ENCODE measurements at places on chromosomes 12 and 14. TPM values are rescaled to one million over a fixed set of nuclear protein-coding genes. Genes with fewer than 3 reads are reported as not detected.

- no peak for DNase-seq
Measured at GRCh38 chr14:56666716-56667115, 87.1 kb downstream of the TMEM260 start.

DNA sequence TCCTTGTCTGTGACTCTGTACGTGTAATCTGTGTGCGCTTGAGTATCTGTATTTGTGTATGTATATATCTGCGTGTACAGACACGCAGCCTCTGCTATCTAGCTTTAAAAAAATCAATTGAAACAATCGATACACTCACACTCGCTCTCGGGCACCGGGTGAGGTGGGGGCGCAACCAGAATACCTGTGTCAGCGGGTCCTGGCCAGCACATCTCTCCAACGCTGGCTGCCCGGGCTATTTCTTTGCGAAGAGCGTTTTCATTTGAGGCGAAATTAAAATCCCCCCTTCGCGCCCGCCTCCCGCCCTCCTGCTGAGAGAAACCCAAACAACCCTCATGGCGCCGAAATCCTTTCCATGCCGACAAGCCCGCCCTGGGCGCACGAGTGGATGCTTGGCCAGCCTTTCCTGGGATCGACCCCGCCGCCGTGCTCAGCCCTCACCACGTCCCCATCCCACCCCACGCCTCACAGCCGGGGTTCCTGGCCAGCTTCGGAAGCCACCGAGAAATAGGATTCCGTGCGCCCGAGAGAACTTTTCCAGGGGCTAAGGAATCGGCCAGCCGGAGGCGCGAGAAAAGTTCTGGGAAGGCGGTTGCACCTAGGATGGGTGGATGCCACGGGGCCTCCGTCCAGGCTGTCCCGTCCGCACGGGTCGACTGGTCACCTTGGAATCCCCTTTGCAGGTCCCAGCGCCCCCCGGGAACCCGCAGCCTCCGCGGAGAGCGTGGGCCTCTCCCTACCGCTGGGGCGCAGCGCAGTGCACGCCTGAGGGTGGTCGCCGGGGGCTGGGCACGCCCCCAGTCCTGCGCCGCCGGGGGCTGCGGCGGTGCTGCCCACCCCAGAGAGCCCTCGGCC lies 1.0 kb downstream of the ZDHHC22 start:
- peak; percentile 13 for DNase-seq

GRCh38 chr14:22888662-22889061 lies 5.6 kb downstream of the REM2 start:
- DNase-seq = no peak

ZNF385A gene
- 35.7 TPM for total RNA-seq

DNA sequence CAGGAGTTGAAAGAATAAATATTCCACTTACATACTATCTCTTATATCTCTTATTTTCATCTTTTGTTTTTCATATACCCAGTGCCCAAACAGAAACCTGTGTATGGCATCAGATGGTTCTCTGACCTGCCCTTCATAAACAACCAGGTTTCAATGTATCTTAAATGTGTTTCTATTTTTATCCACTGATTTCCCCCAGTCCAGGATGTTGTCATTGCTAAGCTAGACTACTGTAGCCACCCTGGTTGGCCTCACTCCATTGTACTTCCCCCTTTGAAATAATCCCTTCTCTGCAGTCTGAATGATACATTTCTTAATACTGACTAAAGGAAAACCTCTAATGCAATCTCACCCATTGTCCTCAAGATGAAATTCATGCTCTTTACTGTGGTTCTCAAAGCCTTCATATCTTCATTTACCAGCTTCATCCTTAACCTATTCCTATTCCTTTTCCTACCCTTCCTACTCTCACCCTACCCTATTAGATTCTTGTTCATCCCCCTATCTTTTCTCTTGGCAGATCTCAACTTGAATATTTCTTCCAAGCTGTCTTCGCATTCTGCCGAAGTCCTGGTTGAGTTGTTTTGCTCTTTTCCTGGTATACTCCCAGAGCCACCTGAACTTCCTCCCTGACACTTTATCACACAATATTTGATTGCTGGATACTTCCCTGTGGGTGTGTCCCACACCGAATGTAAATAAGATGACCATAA lies 312.4 kb downstream of the FOXG1 start:
- no peak for DNase-seq

- peak; percentile 88 for DNase-seq
Measured at GRCh38 chr12:6465467-6466183, 4.9 kb downstream of the VAMP1 start.

DNA sequence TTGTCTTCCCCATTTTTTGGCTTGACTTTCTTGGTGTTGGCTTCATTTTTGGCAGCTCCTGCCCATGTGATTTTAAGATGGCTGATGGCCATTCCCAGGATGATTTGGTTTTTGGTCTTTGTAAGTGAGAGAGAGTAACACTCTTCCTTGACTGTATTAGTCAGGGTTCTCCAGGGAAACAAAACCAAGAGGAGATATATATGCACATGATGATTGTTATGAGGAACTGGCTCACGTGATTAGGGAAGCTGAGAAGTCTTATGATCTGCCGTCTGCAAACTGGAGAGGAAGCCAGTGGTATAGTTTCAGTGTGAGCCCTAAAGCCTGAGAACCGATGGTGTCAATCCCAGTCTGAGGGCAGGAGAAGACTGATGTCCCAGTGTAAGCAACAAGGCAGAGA lies 146.6 kb downstream of the NRXN3 start:
- no peak for DNase-seq

DNA sequence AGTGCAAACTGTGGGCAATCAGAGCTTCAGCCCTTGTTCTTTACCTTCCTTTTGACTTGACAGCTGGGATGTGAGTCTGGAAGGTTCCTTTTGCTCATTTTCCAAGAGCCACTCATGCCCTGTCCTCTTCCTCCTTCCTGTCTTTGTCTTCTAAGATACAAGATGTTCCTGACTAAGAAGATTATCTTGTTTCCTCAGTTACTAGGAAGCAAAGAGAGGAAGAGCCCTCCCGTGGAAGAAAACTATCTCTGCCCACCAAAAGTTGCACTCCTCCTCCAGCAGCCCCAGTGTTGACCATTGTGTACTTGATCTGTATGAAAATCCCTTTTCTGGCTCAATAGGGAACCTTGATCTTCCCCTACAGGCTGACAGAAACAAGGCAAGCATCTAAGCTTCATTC lies 138.0 kb downstream of the C12orf75 start:
- no peak for DNase-seq

GRCh38 chr14:53716578-53716977 lies 240.0 kb downstream of the BMP4 start:
- DNase-seq = no peak

DNA sequence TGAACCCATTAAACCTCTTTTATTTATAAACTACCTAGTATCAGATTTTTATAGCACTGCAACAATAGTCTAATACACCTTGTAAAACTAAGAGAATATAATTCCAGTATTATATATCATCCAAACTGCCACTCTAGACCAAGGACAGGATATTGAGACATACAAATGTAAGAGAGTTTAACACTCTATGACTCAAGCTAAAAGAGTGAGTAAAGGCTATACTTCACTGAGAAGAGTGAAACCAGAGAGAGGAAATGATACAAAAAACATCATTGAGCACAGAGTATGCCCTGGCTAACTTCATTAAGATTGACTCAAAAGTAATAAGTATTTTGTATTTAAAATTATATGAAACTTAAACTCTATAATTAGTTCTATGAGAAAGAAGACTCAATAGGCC lies 1951.9 kb upstream of the SEL1L start:
- DNase-seq = no peak

- no peak for DNase-seq
Measured at GRCh38 chr14:80350707-80351106, 139.4 kb upstream of the DIO2 start.

DNA sequence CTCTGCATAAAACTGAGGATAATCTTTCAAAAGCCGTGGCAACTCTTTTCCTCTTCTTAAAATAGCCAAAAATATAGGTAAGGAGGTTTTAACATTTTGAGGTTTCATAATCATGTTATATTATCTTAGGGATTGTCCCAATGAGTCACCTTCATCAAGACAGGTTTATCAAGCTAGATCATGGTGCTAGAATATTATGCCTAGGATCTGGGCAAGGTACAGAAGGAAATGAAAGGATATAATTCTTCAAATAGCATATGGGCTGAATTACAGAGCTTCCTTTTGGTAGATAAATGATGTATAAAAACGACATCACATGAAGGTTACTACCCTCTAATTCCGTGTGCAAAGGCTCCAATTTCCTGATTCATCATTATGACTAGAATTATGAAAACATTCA lies 28.6 kb upstream of the TBC1D15 start:
- DNase-seq = no peak

PLEKHH1 gene
- total RNA-seq = 136 TPM

GRCh38 chr14:88597601-88598000 lies 34.8 kb downstream of the ZC3H14 start:
- no peak for DNase-seq

DNA sequence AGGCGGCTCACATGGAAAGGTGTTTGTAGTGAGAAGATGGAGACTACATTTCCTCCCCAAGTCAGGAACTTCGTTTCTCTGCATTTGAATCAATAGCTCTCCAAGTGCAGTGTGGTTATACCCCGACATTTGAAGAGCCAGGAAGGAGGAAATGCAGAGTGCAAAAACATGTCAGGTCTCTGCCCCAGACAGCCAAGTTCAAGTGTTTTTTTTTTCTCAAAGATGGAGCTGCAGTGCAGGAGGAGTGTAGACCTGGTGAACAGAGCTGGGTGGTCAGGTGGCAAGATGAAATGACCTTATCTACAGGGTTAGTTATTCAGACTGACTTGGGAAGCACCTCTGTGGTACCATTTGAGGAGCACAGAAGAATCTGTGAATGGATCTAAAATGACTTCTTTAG lies 21.3 kb downstream of the MLXIP start:
- DNase-seq = no peak

RFX4 gene
- not detected for total RNA-seq

PLA2G1B gene
- total RNA-seq = not detected

HECTD4 gene
- 60.7 TPM for total RNA-seq

SPTB gene
- total RNA-seq = 1.0 TPM

KSR2 gene
- total RNA-seq = 0.37 TPM

DNA sequence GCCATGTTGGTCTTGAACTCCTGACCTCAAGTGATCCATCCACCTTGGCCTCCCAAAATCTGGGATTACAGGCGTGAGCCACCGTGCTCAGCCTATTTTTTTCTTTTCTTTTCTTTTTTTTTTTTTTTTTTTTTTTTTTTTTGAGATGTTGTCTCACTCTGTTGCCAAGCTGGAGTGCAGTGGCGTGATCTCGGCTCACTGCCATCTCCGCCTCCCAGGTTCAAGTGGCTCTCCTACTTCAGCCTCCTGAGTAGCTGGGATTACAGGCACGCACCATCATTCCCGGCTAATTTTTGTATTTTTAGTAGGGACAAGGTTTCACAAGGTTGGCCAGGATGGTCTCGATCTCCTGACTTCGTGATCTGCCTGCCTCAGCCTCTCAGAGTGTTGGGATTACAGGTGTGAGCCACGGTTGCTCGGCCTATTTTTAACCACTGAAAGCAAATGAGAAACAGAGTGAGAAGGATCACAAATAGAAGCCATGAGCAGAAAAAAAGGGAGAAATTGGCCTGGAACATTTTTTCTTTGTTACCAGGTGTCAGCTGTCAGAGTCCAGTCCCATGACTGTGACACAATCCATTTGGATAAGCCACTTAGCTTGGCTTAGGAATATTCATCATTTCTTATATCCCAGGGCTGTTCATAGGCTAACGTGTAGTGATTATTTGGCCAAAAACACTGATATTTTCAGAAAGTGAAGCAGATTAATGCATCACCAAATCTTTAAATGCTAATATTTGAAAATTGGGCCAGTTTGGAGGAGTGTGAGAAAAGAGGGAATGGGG lies 7.9 kb upstream of the NFKBIA start:
- no peak for DNase-seq

AQP6 gene
- not detected for total RNA-seq

DNA sequence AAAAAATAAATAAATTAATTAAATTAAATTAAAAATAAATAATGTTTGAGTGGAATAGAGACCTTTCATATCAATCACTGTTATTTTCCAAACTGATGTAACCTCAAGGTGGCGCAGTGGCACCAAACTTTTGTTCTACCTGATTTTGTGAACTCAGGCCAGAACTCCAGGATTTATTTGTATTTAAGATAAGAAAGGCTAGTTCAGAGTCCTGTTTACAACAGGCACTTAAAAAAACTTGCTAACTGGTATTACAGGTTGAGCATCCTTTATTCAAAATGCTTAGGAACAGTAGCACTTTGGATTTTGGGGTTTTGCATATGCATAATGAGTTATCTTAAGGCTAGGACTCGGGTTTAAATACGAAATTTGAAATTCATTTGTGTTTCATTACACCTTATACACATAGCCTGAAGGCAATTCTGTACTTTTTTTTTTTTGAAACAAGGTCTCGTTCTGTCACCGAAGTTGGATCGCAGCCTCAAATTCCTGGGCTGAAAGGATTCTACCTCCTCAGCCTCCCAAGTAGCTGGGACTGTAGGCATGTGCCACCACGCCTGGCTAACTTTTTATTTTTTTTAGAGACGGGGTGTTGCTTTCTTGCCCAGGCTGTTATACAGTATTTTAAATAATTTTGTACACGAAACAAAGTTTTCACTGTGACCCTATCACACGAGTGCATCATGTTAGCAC lies 32.4 kb downstream of the YY1 start:
- peak; percentile 87 for DNase-seq

DNA sequence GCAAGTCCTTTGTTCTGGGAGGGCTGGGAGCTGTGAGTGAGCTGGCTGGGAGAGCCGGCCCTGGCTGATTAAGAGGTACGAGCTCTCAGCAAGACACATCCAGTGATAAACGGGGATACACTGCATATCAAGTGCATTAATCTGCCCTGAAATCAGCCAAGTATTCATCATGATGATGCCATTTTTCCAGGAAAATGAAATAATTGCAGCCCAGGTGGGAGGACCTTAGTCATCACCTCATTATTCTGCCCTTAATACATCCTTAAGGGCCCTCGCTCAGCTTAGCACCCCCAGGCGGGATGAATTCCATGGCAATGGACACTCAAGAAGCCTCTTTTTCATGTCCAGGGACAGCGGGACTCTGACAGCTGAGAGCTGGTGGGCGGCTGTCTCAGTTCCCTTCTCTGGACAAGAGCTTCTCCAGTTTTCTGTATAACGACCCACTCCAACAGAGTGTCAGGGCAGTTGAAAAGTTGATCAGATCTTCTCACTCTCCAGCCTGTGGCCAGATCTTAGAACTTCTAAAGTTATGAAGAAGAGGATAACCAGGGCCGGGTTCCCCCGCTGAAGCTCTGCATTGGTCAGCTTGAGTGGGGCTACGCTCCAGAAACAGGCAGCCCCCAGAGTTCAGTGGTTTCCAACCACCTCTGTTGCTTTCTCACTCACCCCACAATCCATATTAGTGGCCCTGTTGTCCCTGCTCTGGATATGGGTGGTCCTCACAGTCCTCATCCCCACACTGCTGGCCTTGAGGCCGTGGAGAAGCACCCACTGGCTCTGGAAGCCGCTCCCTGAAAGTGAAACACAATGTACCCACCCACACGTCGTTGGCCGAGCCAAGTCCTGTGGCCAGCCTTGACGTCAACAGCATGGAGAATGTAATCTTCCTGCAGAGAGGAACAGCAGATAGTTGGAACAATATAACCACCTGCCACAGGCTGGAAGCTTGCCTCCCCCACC lies 306.2 kb upstream of the DIO3 start:
- DNase-seq = no peak

GRCh38 chr12:105084251-105085250 lies at the start of gene ALDH1L2:
Gene ALDH1L2 (minus strand): TSS chr12:105084458. CDS start chr12:105084436, 22 bp downstream.
- DNase-seq = peak; percentile 88

RPGRIP1 gene
- not detected for total RNA-seq

GRCh38 chr14:94392510-94392935 lies 4.1 kb upstream of the SERPINA1 start:
- no peak for DNase-seq

SENP1 gene
- 14.2 TPM for total RNA-seq

- DNase-seq = no peak
Measured at GRCh38 chr12:88399811-88400210, 180.5 kb downstream of the KITLG start.

PLEKHA5 gene
- 46.9 TPM for total RNA-seq

STON2 gene
- total RNA-seq = 50.2 TPM

RIPK3 gene
- total RNA-seq = 42.6 TPM

ENDOU gene
- 1.8 TPM for total RNA-seq
